ENCODE measurements at places on chromosomes 11 and 22.

DNA sequence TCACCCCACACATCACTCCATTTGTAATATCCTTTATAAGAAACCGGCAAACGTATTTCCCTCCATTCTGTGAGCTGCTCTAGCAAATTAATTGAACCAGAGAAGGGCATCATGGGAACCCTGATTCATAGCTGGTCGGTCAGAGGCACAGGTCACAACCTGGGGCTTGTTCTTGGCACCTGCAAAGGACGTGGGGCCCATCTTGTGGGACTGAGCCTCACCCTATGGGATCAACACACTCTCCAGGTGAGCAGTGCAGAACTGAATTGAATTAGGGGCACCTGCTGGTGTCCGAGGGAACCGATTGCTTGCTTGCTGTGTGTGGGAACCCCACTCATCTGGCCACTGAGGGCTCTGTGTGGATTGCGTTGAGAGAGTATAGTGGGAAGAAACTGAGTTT lies 145.3 kb downstream of the CTTN start:
- DNase-seq, result no peak

DNA sequence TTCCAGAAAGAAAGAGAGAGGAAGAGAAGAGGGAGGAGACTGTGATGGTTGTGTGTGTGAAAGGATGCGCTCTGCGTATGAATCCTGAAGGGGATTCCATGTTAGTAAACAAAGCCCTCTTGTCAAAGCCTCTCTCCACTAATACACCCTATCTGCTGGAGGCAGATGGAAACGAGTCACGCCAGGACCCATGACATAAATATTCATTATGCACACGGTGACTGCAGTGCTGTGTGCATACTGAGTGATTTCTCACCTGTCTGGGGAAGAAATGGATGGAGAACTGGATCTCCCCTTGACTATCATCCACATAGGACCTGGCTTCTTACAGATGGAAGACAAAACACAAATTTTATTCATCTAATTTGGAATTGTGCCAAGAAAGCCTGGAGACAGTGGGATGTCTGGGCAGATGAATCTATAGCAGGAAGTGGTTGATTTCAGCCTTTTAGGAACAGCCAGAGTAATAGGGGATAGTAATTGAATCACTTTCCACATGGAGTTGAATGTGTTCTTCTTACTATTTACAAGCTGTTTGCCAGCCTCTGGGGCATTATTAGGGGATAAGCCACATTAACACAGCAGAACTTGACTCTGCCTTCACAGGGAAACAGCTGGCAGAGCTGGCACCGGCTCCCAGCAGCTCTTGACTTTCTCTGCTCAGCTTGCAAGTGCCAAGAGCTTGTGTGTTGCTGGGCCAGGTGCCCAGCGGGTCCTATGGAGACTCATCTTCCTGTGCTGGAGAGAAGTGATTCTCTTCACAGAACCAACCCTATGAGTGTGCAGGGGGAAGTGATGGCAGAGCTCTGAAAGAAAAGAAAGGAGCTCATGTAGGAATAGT lies 9.0 kb downstream of the MTNR1B start:
- no peak for DNase-seq

GRCh38 chr11:20089367-20089766 lies 70.9 kb downstream of the DBX1 start:
- no peak for DNase-seq

- DNase-seq, result no peak
Observed at GRCh38 chr11:126793596-126793995, 207.0 kb downstream of the KIRREL3 start.

DNA sequence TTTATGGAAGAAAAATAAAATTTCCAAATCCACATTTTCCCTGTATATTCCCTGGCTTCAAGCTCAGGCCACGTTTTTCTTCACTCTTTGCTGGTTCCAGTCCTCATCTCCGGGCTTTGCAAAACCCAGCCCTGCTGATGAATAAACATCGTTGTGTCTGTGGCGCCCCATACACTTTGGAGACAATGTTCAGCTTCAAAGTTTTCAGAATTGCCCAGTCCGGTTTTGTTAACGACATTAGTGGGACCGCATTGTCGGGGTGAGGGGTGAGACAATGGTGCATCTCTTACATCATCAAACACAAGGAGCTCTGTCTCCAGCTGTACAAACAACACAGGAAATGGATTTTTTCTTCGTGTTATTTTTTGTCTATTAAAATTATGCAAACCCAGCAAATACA lies 53.4 kb upstream of the HTATIP2 start:
- DNase-seq, result peak; percentile 68

DNA sequence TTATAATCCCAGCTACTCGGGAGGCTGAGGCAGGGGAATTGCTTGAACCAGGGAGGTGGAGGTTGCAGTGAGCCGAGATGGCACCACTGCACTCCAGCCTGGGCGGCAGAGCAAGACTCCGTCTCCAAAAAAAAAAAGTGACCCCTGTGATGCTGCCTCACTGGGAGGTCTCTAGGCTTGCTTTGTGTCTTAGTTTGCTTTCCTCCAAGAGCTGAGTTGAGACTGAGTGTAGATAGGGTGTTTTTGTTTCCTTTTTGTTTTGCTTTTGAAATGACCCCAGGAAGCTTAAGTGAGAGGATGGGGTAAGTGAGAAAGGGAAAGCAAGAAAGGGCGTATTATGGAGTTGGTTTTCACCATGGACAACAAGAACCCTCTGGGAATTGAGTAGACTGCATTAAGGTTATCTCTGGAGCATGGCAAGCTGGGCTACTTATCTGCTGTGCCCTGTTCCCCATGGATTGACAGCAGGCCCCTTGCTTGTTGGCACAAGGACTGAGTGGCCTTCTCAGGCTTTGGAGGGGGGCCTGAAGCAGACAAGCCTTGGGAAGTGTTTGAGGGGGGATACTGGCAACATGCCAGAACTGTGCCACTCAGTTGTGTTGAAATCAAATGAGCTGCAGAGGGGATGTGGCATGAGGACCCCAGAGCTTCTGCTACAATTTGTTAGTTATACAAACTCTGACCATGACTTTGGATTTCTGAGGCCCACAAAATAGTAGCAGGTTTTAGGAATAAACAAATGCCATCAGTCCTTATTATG lies 300.6 kb upstream of the C11orf87 start:
- DNase-seq, result no peak

DNA sequence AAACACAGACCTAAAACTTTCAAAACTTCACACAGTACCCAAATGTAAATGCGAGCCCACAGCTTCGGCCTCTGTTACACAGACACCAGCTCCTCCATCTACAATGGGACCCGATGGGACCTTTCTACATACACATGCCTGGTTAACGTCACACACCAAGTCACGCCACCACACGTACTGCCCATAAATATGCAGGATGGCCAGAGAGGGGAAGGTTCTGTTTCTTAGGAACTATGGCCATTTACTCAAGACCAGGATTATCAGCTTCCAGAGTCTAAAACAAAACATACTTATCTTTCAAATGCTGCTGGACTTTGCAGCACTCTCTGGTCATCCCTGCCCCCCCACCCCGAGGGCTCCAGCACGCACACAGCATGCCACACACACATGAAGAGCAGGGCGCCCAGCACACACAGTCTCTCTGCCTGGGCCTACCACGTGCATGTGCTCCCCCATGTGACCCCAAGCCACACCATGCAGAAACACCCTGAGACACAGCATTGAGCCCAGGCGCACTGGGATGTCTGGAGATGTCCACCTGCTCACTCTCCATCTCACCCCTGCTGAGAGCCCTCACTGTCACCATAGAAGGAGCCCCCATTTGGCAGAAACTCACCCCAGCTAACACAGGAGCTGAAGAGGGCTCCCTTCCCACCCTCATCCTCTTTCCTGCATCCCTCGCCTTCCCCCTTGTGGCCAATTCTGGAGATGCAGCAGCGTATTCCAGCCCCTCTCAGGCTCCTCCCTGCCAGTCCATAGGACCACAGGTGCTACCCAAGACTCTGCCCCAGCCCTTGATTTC lies 61.8 kb downstream of the SLC22A12 start:
- DNase-seq, result peak; percentile 85

DNA sequence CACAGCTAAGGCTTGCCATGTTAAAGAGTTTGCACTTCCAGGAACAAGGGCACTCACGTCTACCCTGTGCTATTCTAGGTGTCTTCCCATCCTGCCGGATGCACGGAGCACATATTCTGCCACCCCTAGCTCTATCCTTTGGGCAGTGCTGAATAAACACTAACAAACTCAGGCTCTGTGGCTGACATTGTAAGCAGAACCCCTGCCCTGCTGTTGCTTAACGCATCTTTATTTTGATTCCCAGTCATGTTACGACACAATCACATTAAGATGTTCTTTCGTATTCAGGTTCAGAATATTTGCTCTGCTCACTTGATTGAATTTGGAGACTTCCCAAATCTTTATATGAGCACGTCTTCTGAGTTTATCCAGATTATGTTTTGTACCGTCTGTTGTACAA lies 3.7 kb upstream of the HDHD5 start:
- DNase-seq, result no peak

DNA sequence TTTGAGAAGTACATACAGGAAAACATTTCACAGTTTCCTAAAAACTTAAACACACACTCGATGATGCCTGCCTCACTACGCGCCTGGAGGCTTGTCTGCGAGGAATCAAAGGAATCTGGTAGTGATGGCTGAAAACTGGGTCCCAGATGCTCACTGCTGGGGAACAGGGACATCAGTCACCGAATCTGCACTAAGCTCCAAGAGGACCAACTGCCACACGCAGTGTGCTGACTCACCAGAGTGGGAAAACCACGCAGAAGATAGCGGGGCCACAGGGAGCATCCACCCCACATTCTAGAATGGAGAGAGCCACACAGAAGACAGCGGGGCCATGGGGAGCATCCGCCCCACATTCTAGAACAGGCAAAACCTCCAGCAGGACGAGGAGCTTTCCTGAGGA lies 24.3 kb upstream of the MOB2 start:
- no peak for DNase-seq
